ENCODE measurements at places on chromosomes 2 and 18. TPM values are rescaled to one million over a fixed set of nuclear protein-coding genes. Genes with fewer than 3 reads are reported as not detected.
A peak's percentile ranks its signal among the peaks of the same experiment; 100 is the strongest.

Gene MC2R
- total RNA-seq, result not detected

Gene KCNF1
- total RNA-seq, result 0.19 TPM

Gene CFAP65
- total RNA-seq, result not detected

Gene ASPRV1
- not detected for total RNA-seq

Gene ALKAL2
- not detected for total RNA-seq

Gene POTEC
- not detected for total RNA-seq

Gene DYSF
- 59.5 TPM for total RNA-seq

Gene GCG
- total RNA-seq, result 0.17 TPM

Gene PPP4R1
- total RNA-seq, result 107 TPM

Gene CXCR1
- total RNA-seq, result not detected

Gene LRP2
- total RNA-seq, result not detected

- peak; percentile 81 for DNase-seq
Observed at GRCh38 chr18:25830787-25831186, 259.6 kb downstream of the SS18 start.

DNA sequence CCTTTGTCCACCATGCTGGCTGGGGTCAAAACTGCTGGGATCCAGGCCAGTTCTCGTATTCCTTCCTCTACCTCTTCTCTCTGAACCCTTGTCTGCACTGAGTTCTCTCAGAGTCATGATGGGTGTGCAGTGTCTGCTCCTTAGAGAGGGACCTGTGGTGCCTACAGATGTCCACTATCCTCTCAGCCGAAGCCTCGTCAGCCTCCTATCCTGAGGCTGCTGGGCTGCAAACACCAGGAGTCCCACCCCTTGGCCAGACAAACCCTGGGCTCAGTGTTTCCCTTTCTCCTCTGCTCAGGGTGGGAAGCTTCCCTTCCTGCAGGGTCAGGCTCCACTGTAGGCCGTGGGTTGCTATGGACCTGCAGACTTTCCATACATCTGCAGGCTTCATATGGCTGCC lies 2.3 kb downstream of the INPP5D start:
- DNase-seq, result no peak

GRCh38 chr2:37570773-37571586 lies 100.5 kb downstream of the CDC42EP3 start:
- DNase-seq, result peak; percentile 96

DNA sequence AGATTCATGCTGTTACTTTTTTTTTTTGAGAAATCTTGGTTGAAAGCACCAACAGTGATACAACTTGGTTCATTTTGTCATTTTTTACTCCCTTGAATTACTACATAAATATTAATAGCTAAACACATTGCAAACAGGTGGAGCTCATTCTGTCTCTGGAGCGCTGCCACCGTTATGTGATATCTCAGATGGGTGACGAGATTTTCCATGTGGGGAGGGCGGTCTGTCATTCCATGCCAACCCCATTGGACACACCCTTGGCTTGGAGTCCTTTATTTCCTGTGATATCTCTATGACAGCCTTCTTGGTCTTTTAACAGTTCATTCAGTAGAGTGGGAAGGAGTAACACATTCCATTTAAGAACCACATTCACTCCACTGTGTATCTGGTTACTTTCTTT lies 794.8 kb downstream of the SATB2 start:
- peak; percentile 8 for DNase-seq

DNA sequence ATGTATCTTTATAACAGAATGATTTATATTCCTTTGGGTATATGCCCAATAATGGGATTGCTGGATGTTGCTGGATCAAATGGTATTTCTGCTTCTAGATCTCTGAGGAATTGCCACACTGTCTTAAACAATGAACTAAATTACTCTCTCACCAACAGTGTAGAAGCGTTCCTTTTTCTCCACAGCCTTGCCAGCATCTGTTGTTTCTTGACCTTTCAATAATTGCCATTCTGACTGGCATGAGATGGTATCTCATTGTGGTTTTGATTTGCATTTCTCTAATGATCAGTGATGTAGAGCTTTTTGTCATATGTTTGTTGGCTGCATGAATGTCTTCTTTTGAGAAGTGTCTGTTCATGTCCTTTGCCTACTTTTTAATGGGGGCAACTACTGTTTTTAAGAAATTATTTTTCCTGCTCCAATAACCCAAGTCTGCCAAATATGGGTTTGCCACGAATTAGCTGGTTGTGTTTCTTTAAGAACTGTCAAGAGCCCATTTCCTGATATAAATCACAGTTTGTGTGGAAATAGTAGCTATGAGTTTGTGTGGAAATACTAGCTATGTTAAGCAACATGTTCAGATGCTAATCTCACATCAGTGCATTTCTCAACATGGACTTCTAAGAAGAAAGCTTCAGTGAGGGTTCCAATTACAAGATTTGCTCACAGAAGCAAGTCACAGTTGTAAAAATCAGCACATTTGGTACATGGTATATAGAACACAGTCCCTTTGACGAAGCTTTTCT lies 259.4 kb downstream of the ANAPC1 start:
- peak; percentile 85 for DNase-seq

DNA sequence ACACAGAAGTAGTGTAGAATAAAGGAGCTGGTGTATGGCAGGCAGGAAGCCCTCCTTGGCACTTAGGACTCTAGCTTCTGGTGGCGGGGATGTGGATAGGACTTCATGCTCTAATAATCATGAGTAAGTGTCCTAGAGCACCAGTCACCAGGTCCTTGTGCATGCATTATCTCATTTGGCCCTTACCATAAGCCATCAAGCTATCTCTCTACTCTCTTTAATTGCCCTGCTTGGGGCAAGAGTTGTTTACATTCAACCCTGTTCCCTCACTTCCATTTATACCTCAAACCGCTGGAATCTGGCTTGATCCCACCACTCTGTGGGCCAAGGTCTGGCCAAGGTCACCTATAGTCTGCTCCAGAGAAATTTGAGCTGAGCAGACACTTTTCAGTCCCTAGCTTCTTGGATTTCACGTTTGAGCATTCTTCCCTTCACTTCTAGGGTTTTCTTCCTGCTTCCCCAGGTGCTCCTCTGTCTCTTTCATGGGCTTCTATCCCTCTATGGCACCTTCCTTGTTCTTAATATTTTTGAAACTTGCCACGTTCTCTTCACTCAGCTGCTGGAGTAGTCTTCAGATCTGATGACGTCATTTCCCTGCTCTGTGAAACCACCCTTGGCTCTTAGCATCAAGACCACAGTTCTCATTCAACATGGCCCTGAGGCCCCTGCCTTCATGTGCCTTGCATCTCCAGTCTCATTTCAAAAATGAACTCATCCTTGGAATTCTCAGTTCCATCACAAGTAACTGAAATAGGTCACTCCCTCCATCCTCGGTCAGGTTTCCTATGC lies 94.9 kb upstream of the GATA6 start:
- no peak for DNase-seq

DNA sequence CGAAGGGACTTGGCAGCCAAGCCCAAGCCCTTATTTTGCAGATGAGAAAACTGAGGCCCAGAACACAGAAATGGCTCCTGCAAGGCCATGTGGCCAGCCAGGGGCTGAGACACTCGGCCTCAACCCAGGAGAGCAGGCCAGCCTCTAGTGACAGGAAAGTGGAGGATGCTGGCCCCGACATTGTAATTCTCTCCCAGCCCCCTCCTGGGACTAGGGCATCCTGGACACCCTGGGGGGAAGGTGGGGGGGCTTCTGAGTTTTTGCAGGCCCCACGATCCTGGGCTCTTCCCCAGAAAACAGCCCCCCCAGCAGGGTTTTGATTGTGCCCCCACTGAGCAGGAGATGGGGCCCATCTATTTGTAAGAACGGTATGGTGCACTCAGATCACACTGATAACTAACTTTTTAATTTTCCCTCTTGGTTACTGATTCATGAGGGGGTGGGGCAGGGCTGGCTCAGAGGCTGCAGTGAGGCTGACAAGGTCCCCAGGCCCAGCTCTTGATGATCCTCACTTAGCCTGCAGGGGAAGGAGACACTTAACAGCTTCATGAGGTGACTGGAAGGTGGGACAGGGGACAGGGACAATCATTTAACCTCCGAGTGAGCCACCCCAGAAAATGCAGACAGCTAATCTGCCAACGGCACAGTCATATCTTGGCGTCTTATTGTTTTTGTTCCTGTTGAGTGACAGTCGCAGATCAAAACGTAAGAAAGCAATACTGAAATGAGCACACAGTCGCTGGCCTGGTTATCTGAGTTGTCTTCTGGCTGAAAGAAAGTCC lies 18.9 kb downstream of the SMAD7 start:
- DNase-seq, result no peak

- peak; percentile 73 for DNase-seq
Observed at GRCh38 chr18:51077217-51077616, 47.2 kb downstream of the SMAD4 start.

GRCh38 chr2:235287375-235287733 lies 206.5 kb upstream of the AGAP1 start:
- DNase-seq, result peak; percentile 30

DNA sequence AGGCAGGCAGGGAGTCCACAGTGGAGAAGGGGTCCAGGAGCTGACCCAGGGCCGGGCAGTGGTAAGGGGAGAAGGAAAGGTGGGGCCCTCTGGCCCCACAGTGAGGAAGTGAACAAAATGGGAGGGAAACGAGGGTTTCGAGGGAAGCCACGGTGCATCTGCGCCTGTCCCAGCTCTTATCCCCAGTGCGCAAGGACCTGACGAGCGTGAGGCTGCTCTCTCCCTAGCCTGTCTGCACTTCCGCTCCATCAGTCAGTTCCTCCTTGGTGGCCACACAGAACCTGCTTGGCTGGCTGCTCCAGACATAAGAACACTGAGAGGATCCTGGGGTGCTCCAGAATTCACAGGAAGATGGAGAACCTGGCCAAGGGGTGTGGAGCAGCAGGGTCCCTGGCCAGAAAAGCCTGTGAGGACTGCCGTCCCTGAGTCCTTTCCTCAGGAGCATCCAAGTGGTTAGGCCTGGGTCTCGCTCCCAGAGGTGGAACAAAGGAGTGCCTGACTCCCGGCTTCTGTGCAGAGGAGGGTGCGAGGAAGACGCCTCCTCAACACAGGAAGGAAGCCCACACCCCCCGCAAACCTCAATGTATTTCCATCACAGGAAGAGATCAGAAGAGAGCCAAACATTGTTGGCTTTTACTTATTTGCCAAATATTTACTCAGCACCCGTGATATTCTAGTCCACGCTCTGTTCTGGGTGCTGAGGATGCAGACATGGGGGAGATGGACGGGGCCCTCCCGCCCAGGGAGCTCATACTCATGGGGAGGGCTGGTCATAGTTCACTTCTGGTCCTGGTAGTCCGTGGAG lies 43.7 kb upstream of the SEMA4C start:
- no peak for DNase-seq

GRCh38 chr2:171260471-171261424 lies 100.1 kb upstream of the TLK1 start:
- DNase-seq, result no peak

GRCh38 chr2:203972066-203972465 lies 35.5 kb downstream of the ICOS start:
- DNase-seq, result no peak

DNA sequence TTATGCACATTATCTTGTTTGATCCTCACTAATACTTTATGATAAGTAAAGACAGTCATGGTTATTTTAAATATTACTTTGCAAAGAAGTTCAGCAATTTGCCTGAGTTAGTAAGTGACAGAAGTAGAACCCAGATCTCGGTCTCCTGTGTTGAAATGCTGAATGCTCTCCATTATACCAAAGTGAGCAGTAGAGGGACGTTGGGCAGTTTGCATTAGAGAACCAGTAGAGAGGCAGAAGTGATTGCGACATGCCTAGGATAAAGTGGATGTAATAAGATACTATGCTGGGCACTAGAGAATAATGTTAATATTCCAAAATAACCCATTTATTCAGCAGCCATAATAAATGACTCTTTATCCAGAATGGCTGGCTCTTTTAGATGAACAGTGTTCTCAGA lies 201.0 kb downstream of the PMAIP1 start:
- peak; percentile 15 for DNase-seq

DNA sequence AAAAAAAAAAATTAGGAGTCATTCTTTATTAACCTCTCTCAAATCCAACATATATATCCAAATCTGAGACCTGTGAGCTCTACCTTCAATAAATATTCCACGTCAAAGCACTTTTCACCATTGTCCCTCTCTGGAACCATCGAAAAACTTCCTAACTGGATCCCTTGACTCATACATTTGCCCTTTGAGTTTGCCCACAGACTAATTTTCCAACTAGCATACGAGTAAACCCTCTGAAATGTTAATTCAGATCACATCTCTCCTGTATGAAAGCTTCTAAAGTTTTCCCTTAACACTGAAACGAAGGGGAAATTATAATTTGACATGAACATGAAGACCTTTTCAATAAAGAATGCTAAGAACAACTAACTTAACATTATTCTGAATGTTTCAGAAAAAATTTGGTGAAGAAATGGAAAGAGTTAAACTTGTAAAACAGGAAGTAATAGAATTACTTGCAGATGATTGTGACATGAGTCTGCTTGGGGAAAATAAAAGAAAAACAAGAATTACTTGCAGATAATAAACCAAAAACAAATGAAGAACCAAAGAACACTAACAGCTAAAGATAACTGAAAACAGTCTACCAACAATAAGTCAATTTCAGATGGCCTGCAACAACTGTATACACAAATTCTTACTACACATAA lies 110.6 kb downstream of the C2orf74 start:
- peak; percentile 45 for DNase-seq

- no peak for DNase-seq
Observed at GRCh38 chr2:187918996-187919821, 365.0 kb upstream of the TFPI start.

GRCh38 chr2:45330108-45330507 lies 281.0 kb downstream of the SRBD1 start:
- DNase-seq, result no peak

- DNase-seq, result no peak
Observed at GRCh38 chr18:41714872-41715271, 240.2 kb upstream of the PIK3C3 start.

DNA sequence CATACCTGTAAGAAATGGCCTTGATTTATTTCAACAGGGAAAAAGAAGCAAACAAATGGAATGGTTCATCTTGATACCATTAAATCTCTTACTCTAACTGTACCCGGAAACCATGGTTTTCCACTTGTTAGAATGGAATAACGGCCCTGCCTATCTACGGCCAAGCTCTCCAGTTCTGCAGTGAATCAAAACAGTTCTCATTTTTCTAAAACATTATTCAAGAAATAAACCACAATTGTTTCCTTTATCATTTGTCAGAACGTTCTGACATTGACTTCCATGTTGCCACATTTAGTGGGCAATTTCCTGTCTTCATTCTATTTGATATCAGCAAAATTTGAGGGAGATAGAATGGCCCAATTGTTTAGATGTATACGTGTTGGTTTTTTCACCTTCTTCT lies 118.8 kb upstream of the CDH19 start:
- no peak for DNase-seq

- no peak for DNase-seq
Observed at GRCh38 chr2:36737131-36737750, 40.7 kb downstream of the VIT start.

DNA sequence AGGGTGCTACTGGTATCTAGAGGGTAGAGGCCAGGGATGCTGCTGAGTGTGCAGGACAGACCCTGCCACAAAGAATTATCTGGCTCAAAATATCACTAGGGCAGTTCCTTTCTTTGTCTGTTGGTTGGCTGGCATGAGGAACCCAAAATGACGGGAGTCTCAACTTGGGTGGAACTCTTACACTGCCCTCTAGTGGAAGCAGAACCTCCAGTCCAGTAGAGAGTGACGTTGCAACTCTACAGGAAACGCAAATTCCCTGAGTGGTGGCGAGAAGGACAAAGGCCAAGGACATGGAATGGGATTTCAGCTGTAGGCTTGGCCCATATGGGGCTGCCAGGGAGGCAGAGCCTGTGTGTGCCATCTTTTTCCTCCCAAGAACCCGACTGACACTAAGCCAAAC lies 47.1 kb downstream of the COPS8 start:
- no peak for DNase-seq
